ENCODE measurements at places on chromosomes 7 and 10. TPM values are rescaled to one million over a fixed set of nuclear protein-coding genes. Genes with fewer than 3 reads are reported as not detected.

DNA sequence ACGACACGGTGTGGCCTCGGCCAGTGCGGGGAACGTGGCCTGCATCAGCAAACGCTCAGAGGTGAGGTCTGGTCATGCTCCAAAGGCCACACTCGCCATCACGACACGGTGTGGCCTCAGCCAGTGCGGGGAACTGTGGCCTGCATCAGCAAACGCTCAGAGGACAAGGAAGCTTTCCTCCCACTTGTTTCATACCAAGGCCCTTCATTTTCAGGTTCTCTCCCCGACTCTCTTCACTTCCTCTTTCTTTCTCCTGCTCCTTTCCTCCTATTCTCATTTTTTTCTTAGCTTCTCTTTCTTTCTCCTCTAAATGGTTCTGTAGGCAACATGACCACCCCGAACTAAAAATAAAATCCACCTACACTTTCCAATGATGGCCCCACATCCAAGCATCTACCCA is 384.4 kb upstream of the SHH start:
- DNase-seq: no peak
- no peaks in the 10 kb centered on the region for H3K4me1 ChIP-seq
- peaks cover 10% of the 10 kb centered on the region for H3K36me3 ChIP-seq
- no peaks in the 10 kb centered on the region for H3K27me3 ChIP-seq

- no peaks in the 10 kb centered on the region for H3K27me3 ChIP-seq
- H3K4me1 ChIP-seq: no peaks in the 10 kb centered on the region
- no peak for DNase-seq
- H3K27ac ChIP-seq: no peak overlapping the region
Measured at GRCh38 chr7:143049362-143049761, 2.8 kb upstream of the OR6V1 start.

DNA sequence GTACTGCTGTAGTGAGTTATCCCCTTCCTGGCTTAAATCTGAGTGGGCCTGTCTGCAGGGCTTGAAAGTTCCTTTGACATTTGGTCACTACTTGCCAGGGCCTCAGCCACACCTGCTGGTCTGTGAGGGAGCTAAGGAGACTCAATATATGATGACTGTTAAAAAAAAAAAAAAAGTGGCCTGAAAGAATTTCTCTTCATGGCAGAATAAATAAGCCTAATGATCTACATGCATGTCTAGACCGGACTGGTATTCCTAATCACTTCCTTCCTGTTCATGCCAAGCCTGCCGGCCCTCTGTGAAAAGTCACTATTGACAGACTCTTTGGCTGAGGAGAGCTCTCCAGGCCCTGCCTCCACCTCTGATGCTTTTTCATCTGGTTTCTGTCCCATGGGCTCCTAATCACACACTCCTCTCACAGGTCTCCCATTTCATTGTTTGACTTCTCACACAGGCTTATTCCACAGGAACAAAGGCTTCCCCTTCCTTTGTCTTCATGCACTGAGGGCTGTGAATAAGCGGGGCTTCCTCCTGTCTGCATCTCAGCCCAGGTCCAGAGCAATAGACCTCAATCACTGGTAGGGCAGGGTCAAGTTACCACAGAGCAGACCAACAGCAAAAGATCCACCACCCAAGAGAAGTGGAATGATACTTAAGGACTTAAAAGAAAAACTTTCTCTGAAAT is 99.1 kb upstream of the SEC61G start:
- no peak overlapping the region for H3K27ac ChIP-seq
- DNase-seq: no peak
- H3K27me3 ChIP-seq: peaks cover 23% of the 10 kb centered on the region
- no peak overlapping the region for H3K4me3 ChIP-seq

GRCh38 chr10:82934429-82934828 is 1059.4 kb downstream of the NRG3 start:
- DNase-seq: peak; percentile 5
- H3K4me1 ChIP-seq: peaks cover 9% of the 10 kb centered on the region
- H3K27ac ChIP-seq: no peak overlapping the region

Gene ITPRID1
- total RNA-seq: not detected

GRCh38 chr7:116446212-116446855 is 53.2 kb upstream of the CAV2 start:
- H3K36me3 ChIP-seq: peaks cover 5% of the 10 kb centered on the region
- no peaks in the 10 kb centered on the region for H3K27me3 ChIP-seq
- H3K4me3 ChIP-seq: no peak overlapping the region
- peaks cover 92% of the 10 kb centered on the region for H3K4me1 ChIP-seq
- peak overlapping the region; percentile 47 for H3K27ac ChIP-seq

DNA sequence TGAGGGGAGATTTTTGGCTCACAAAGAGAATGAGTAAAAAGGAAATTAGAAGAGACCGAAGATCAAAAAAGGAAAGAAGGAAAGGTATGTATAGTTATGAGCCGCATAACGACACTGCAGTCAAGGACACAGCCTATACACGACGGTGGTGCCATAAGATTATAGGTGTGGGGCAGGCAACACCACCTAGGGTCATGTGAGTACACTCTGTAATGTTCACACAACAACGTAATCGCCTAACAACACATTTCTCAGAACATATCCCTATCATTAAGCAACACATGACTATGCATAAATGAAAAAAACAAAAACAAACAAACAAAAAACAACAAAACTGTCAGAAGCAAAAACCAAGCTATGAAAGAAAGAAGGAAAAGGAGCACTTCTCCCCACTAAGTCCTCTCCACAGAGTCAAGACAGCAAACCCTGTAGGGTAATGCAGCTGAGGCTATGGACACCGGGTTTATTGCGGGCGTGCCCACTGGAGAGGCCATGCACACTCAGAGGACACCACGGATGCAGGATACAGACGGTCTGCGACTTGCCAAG is 45.1 kb downstream of the PIP4K2A start:
- H3K4me3 ChIP-seq: no peak overlapping the region
- DNase-seq: no peak
- H3K4me1 ChIP-seq: peaks cover 47% of the 10 kb centered on the region

DNA sequence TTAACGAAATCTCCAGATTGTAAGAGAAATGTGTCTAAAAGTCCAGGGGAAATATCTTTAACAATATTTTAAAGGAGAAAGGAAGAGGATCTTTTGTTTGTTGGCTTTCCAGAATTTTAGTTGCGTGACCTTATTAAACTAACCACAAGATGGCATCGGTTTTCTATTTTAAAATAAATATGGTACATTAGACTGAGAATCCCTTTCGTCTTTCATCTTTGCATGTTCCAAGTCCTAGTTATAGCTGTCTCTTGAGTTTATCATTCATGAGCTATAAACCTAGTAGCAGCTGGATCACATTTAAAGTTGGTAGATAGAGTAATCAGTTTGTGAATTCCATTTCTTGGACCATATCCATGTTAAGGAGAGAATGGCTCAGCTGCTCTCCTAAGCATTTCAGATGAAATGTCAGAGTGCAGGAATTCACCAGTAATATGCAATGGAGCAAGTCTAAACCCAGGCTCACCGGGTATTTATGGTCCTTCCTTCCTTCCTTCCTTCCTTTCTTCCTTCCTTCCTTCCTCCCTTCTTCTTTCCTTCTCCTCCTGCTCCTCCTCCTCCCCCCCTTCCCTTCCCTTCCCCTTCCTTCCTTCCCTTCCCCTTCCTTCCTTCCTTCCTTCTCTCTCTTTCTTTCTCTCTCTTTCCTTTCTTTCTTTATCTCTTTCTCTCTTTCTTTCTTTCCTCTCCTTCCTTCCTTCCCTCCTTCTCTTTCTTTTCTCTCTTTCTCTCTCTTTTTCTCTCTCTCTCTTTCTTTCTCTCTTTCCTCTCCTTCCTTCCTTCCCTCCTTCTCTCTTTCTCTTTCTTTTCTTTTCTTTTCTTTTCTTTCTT is 57.8 kb upstream of the RAB18 start:
- no peaks in the 10 kb centered on the region for H3K36me3 ChIP-seq
- peaks cover 32% of the 10 kb centered on the region for H3K4me1 ChIP-seq
- DNase-seq: peak; percentile 63
- H3K4me3 ChIP-seq: peak overlapping the region; percentile 60
- H3K27me3 ChIP-seq: no peaks in the 10 kb centered on the region
- H3K27ac ChIP-seq: peak overlapping the region; percentile 49

Gene PHYHIPL
- total RNA-seq: not detected

DNA sequence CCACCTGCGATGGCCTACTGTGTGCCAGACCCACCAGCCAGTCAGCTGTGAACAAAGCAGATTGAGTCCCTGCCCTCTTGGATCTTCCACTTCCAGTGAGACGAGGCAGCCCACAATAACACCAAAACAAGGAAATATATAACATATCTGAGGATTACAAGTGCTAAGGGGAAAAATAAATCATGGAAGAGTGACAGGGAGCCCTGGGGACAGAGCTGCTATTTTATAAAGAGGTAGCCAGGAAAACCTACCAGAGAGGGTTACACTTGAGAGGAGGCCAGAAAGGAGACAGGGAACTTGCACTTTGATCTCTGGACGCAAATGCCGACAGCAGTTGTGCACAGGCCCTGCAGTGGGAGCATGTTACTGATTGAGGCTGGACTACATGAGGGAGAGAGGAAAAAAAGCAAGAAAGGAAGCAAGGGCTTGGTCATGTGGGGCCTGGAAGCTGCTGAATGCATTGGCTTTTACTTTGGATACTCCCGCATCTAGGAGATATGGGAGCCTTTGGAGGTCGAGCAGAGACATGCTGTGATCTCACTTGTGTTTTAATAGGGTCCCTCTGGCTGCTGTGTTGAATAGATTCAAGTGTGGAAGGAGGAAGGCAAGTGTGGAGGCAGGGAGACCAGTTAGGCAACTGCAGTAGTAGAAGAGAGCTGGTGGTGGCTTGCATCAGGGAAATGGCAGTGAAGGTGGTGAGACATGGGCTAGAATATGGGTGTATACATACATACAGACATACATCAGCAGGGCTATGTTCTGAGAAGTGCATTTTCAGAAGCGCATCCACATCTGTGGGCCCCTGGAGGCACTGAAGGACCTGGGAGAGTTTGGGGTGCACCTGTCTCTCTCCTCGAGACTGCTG is 26.2 kb downstream of the MINDY4 start:
- peaks cover 2% of the 10 kb centered on the region for H3K27me3 ChIP-seq
- peaks cover 2% of the 10 kb centered on the region for H3K36me3 ChIP-seq
- no peak overlapping the region for H3K27ac ChIP-seq
- no peak for DNase-seq

DNA sequence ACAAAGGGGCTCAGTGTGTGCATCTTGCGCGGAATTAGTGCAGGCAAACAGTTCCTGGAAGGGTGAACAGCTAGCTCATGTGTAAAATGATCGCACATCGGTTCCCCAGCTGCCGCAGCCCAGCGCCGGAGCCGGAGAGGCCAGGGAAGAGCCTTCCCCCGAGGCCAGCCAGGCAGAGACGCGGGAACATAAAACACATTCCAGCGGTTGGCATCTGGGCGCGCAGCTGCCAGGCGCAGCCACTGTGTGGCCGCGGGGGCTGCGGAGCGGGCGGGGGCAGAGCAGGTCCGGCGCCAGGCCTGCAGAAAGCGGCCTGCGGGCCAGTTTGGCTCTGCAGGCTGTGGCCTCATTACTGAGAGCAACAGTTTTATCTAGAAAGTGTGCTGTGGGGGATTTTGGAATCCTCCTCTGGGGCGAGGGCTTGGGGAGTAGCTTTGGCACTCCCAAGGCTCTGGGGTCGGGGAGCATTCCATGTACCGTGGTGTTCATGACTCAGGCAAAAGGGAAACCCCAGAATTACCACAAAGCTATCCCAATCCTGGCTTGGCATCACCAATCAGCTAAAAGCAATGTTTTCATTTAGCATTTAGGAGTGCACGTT is 74.3 kb downstream of the SAMD9 start:
- H3K36me3 ChIP-seq: no peaks in the 10 kb centered on the region
- peak; percentile 88 for DNase-seq
- H3K27me3 ChIP-seq: no peaks in the 10 kb centered on the region
- H3K27ac ChIP-seq: peak overlapping the region; percentile 86

- H3K4me1 ChIP-seq: no peaks in the 10 kb centered on the region
- DNase-seq: no peak
- no peak overlapping the region for H3K27ac ChIP-seq
Measured at GRCh38 chr10:64091897-64092296, 570.7 kb downstream of the REEP3 start.

Gene MNX1
- total RNA-seq: not detected

GRCh38 chr7:22594020-22594419 is 94.0 kb upstream of the STEAP1B start:
- H3K4me3 ChIP-seq: no peak overlapping the region
- H3K27ac ChIP-seq: no peak overlapping the region
- peaks cover 39% of the 10 kb centered on the region for H3K4me1 ChIP-seq
- no peaks in the 10 kb centered on the region for H3K27me3 ChIP-seq
- H3K36me3 ChIP-seq: peaks cover 22% of the 10 kb centered on the region
- no peak for DNase-seq

Gene SPAM1
- not detected for total RNA-seq

Gene CAMK2B
- not detected for total RNA-seq

Gene ARHGAP12
- 15.7 TPM for total RNA-seq

Gene IRF5
- not detected for total RNA-seq
